NCI-H2081 (cell line): ENCODE measurements at places on chromosomes 3 and 15.

DNA sequence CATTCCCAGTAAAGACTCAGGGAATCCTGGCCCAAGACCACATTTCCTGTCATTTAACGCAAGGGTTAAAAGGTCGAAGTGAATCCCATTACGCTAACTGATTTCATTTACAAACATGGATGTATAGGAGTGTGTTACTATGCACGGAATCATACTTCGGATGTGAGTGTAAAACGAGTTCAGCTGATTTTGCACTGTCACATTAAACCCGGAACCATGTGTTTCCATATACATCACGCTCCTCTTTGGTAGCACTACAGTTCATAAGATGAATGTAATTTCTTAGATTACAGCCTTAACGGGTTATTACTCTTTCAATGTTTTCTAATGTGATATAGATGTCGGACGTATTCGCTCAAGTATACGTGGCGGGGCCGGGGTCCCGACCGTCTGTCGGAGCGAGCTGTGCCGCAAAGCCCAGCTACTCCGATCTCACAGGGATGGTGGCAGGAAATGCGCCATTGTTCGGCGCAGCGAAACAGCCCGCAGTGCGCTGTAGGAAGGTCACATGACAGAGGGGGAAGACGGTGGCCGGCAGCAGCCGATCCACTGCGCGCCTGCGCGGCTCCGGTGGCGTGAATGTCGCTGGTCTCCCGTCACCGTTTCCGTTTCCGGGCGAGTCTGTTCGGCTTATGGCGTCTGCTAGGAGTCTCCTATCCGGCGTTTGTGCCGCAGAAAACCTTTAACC, 97.3 kb downstream of the NPAP1 start:
- peak; percentile 81 for DNase-seq

DNA sequence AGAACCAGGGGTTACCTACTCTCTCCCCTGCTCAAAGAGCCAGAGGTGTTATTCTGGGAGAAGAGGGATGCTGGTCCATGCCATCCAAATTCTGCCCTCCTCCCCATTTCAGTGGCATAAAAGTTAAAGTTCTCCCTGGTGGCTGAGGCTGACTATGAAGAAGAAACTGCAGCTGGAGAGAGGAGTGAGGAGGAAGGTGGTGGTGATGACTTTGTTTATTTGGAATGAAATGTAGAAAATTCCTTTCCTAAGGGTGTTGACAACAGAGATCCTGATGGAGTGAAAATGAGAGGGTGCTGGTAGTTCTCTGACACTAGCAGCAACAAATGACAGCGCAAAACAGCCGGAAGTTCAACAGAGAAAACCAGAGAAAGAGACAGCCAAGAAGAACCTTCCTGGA, 100.4 kb downstream of the PCCB start:
- no peak for DNase-seq

DNA sequence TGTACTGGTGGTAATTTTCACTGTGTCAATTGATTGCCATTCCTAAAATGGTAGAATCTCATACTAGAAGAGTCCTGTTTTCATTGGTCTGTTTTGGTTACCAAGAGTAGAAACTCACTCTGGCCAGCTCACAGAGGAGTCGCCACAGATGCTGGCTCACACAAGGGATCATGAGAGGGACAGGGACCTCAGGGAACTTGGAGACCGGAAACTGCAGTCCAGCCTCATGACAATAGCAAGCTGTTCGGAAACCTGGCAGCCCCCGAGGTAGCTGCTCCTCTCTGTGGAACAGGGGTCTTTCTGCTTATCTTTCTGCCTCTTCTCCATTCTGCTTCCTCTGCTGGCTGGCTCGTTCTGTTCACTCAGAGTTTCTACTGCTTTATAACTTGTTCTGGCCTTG, 192.9 kb downstream of the PLCL2 start:
- DNase-seq, result no peak

GRCh38 chr15:37107071-37107743, 6.9 kb upstream of the MEIS2 start:
- no peak for DNase-seq

DNA sequence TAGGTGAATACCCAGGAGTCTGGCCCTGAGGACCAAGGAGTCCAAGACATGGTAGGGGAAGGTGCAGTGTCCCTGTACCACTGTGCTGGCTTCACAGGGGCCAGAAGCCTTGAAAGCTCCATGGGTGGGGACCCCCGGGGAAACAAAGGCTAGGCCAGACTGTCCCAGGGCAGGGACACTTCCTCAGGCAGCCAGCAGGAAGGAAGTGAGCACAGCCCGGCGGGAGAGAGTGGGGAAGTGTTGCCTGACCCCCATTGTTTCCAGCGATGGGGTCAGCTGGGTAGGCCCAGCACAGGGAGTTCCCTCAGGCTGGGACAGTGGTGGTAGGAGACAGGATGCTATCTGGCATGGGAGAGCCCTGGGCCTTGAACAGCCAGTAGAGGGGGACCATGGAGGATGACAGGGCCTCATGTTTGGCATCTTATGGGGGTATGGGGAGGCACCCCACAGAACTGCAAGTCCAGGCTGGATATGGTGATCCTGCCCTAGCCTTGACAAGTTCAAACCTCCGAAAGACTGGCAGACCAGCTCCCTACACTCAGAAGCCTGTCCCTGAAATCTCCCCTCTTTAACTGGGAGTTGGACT, 1.2 kb upstream of the HYAL2 start:
- no peak for DNase-seq

DNA sequence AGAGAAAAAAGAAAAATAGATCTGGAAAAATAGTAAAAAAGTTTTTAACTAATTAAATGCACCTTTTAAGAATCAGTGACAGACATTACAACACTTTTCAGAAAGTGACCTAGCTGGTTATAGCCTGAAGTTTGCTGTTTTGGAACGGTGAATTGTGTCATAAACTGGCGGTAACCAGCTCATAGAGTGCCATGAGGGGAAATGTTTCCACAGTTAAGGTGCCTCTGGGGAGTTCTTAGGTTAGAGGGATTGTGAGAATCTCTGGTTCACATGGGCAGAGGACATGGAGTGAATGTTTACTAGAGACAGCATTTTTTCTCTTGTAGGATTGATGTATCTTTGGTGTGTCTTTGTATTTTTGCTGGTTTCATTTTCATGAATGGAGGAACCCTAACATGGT, 2.8 kb downstream of the TBC1D23 start:
- DNase-seq, result no peak

GRCh38 chr3:125003369-125003853, 52.4 kb downstream of the HEG1 start:
- no peak for DNase-seq

DNA sequence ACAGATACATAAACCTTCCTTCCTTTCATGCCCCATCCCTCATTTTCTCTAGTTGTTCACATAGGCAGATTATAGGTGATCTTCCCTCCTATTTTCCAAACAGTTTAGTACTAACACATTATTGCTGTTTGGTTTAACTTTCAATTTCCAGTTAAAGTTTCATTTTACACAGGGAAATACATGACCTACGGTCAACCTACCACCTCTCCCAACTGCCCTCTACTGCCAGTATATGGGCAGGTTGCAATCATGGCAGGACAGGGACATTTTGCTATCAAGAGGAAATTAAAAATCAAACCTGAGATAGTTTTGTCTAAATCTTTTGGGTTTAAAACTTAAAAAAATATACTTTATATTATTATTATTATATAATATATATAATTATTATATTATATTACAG, 26.1 kb upstream of the TFDP2 start:
- no peak for DNase-seq

DNA sequence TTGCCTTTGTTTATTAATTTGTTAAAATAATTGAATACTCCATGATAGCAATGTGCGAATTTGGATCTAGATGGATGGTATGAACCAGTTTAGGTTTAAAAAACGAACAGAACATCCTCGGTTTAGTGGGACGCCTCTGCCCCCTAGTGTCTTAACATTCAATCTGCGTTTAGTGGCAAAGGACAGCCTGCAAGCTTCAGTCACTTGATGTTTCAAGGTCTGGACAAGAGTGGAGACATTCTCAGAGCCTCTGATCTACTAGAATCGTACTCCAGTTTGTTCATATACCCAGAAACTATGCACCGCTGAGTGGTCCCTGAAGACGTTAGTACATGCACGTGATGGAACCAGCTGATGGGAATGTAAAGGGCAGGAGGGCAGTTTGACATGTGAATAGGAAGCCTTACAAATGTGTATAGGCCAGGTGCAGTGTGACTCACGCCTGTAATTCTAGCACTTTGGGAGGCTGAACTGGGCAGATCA, 17.8 kb upstream of the ATP13A4 start:
- DNase-seq, result peak; percentile 84

- no peak for DNase-seq
Measured at GRCh38 chr15:77057072-77057471, 13.8 kb downstream of the TSPAN3 start.

GRCh38 chr3:14170531-14171159, 7.8 kb downstream of the XPC start:
- DNase-seq, result no peak

DNA sequence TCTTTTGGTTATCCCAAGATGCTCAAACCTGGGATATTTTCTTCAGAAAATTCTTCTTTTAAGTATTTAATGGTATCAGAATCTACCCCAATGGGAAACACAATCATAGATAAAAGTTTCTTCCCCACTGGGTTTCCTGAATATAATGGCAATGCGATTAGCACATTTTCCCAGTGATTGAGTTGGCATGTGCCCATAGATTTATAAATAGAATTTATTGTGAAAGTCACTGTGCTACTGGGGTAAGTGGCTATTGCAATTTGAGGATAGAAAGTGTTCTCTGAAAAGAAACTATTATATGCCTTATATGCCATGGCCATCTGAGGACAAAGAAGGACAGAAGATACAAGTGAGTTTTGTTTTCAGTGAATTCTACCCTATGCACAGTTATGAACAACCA, 99.0 kb upstream of the RBMS3 start:
- no peak for DNase-seq
